ENCODE measurements at places on chromosomes 11 and 22.

GRCh38 chr11:73554671-73555320, 43.1 kb downstream of the FAM168A start:
- no peak for DNase-seq

DNA sequence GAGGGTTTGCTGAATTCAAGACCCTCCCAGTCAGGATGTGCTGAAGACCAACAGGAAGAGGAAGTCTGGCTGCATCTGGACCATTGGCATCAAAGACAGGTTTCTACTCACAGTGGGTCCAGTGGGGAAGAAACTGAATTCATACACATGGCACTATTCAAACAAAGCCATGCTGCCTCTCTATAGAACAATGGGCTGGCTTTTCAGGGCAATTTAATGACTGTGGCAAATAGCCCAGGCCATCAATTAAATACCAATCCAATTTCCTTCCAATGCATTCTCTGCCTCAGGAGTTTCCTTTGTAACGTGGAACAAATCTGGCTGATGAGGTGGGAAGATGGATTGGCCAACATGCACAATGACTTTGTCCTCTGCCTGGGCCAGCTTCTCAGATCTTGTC, 98.6 kb downstream of the SEZ6L start:
- DNase-seq: no peak

DNA sequence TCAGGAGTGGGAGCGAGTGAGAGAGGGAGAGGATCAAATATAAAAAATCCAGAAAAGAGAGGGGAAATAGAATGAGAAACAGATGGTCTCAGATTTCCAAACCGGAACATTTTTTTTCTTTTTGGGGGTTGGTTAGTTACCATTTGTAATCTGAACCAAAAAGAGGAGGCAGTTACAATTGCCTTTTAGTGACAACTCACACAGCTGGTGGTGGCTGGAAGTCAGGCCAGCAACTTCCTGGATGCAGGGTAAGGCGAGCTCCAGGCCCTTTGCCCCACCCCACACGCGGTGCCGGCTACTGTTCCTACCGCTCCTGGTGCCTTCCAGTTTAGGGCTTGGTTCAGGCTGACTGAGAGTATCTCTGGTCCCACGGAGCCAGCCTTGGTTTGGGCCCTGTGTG, 21.0 kb upstream of the UBASH3B start:
- no peak for DNase-seq

DNA sequence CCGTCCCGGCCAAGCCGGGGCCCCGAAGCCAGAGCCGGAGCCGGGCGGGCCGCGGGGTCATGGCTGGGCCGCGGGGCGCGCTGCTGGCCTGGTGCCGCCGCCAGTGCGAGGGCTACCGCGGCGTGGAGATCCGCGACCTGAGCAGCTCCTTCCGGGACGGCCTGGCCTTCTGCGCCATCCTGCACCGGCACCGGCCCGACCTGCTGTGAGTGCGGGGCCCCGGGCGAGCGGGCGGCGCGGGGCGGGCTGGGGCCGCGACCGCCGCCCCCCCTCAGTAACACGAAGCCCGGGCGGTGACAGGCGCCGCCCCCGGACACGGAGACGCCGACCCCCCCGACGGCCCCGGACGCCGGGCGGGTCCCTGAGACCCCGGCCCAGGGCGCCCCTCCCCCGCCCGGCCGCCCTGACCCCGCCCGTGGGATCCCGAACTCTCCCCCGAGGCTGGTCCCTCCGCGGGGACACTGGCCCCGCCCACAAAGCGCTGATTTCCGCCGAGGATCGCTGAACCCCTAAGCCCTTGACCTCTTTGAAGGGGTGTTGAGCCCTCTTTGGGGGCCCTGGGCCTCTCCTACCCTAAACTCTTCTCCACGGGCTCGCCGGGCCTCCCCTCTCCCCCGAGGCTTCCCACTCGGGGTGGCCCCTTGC, 389 bp downstream of the MICALL1 start:
- peak; percentile 35 for DNase-seq

All from CD4-positive, alpha-beta T cell treated with Interleukin-4 for 1 hour (primary cell).